ENCODE measurements at places on chromosomes 1 and 21. TPM values are rescaled to one million over a fixed set of nuclear protein-coding genes. Genes with fewer than 3 reads are reported as not detected.

GRCh38 chr21:44955798-44956175 is 16.0 kb downstream of the SLX9 start:
- DNase-seq: no peak

- no peak for DNase-seq
Measured at GRCh38 chr1:233620065-233620464, 6.2 kb downstream of the KCNK1 start.

DNA sequence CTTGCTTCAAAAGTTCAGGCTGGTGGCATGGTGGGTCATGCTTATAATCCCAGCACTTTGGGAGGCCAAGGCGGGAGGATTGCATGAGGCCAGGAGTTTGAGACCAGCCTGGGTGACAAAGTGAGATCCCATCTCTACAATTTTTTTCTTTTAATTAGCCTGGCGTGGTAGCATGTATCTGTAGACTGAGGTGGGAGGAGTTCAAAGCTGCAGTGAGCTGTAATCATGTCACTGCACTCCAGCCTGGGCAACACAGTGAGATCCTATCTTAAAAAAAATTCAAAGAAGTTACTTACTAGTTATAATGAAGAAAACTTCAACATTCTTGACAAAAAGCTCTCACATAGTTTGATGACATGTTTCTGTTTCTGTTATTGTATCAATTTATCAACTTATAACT is 45.2 kb downstream of the SAMSN1 start:
- no peak for DNase-seq

Gene LCE2C
- polyA plus RNA-seq: not detected

Gene RUNX3
- polyA plus RNA-seq: 1.5 TPM

Gene TMEM39B
- polyA plus RNA-seq: 21.3 TPM

All from right lung (tissue), 10 donors.